Activated CD8-positive, alpha-beta memory T cell treated with anti-CD3 and anti-CD28 coated beads, Interleukin-2, amount 10 ng/mL, durations not matched to agents 7 days and 5 days (primary cell): ENCODE measurements at places on chromosomes 12 and 14. TPM values are rescaled to one million over a fixed set of nuclear protein-coding genes. Genes with fewer than 3 reads are reported as not detected.
A peak's percentile ranks its signal among the peaks of the same experiment; 100 is the strongest.

Gene RARG
- 29.4 TPM for total RNA-seq

Gene CSRP2
- 1.2 TPM for total RNA-seq

Gene METTL17
- 111 TPM for total RNA-seq

Gene PDZRN4
- total RNA-seq, result not detected

Gene PTCSC3
- total RNA-seq, result not detected

Gene FOXG1
- total RNA-seq, result not detected

Gene ATF7
- total RNA-seq, result 24.6 TPM

Gene GDF3
- total RNA-seq, result not detected

Gene SLC38A4
- total RNA-seq, result not detected

Gene ANO2
- not detected for total RNA-seq

Gene KRAS
- 33.7 TPM for total RNA-seq

Gene RHEBL1
- total RNA-seq, result 14.9 TPM

Gene CD9
- 3.8 TPM for total RNA-seq

Gene ATP2A2
- total RNA-seq, result 144 TPM

Gene CCDC196
- total RNA-seq, result not detected

GRCh38 chr12:96981911-96982310 lies 74.9 kb downstream of the NEDD1 start:
- peaks cover 25% of the 10 kb centered on the region for H3K27me3 ChIP-seq
- no peak overlapping the region for H3K4me3 ChIP-seq
- H3K4me1 ChIP-seq, result peaks cover 5% of the 10 kb centered on the region
- no peak for DNase-seq
- H3K36me3 ChIP-seq, result no peaks in the 10 kb centered on the region
- no peak overlapping the region for H3K27ac ChIP-seq

- H3K4me1 ChIP-seq, result no peaks in the 10 kb centered on the region
- peak; percentile 63 for DNase-seq
Observed at GRCh38 chr14:95774265-95775160, 60.6 kb upstream of the TCL1A start.

- no peak for DNase-seq
- H3K27me3 ChIP-seq, result no peaks in the 10 kb centered on the region
- no peaks in the 10 kb centered on the region for H3K4me1 ChIP-seq
- no peak overlapping the region for H3K4me3 ChIP-seq
- no peak overlapping the region for H3K27ac ChIP-seq
Observed at GRCh38 chr14:27078191-27078590, 480.4 kb upstream of the NOVA1 start.

GRCh38 chr14:64221391-64222003 lies 72.7 kb downstream of the ESR2 start:
- DNase-seq, result no peak
- H3K4me1 ChIP-seq, result peaks cover 5% of the 10 kb centered on the region
- H3K4me3 ChIP-seq, result no peak overlapping the region
- peaks cover 26% of the 10 kb centered on the region for H3K36me3 ChIP-seq

DNA sequence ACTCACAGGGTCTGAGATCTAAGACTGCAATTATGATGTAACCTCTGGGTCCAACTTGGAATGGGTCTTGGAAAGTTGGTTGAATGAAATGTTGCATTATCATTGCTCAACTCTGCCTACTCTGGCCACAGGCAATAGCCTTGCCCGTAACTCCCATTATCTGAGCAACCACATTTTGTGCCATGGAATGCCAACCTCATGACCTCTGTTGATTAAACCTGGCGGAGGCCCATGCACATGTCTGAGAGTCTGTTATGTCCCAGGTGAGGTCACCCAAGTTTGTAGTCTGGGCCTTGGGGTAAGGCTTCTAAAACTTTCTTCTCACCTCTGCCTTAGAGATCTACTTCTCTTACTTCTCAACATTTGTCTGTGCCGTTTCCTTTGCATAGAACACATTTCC lies 140.9 kb downstream of the TBX5 start:
- no peak overlapping the region for H3K27ac ChIP-seq
- H3K36me3 ChIP-seq, result no peaks in the 10 kb centered on the region
- no peak for DNase-seq
- no peaks in the 10 kb centered on the region for H3K27me3 ChIP-seq
- H3K4me3 ChIP-seq, result no peak overlapping the region

- H3K27me3 ChIP-seq, result no peaks in the 10 kb centered on the region
- H3K36me3 ChIP-seq, result no peaks in the 10 kb centered on the region
- H3K4me1 ChIP-seq, result no peaks in the 10 kb centered on the region
- H3K4me3 ChIP-seq, result no peak overlapping the region
- no peak for DNase-seq
Observed at GRCh38 chr14:29735459-29735858, 192.2 kb downstream of the PRKD1 start.

DNA sequence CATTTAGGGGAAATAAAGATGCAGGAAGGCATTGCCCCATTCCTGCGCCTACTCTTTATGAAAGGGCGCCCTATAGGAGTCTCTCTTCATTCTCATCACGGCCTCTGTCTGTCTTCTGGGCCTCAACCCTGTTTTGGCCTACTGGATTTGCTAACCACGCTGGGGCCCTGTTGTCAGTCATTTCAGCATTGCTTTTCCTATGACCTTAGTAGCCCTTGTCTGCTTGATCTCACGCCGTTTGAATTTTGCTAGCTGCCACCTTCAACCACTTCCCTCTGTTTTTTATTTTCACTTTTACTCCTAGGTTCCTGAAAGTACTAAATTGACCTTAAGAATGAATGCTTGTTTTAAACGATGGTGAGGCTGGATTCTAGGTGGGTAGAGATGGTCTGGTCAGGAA lies 139.0 kb downstream of the SYNE2 start:
- H3K36me3 ChIP-seq, result peaks cover 28% of the 10 kb centered on the region
- peaks cover 16% of the 10 kb centered on the region for H3K4me1 ChIP-seq
- no peak overlapping the region for H3K4me3 ChIP-seq
- no peaks in the 10 kb centered on the region for H3K27me3 ChIP-seq
- peak overlapping the region; percentile 74 for H3K27ac ChIP-seq

- peaks cover 48% of the 10 kb centered on the region for H3K27me3 ChIP-seq
- no peak for DNase-seq
- H3K27ac ChIP-seq, result no peak overlapping the region
- peaks cover 25% of the 10 kb centered on the region for H3K4me1 ChIP-seq
- no peaks in the 10 kb centered on the region for H3K36me3 ChIP-seq
Observed at GRCh38 chr12:52350786-52351185, 16.5 kb downstream of the KRT85 start.

GRCh38 chr14:75391953-75392352 lies 35.9 kb upstream of the JDP2 start:
- no peaks in the 10 kb centered on the region for H3K4me1 ChIP-seq
- no peak for DNase-seq
- H3K27me3 ChIP-seq, result peaks cover 23% of the 10 kb centered on the region
- H3K36me3 ChIP-seq, result no peaks in the 10 kb centered on the region
- H3K27ac ChIP-seq, result no peak overlapping the region

DNA sequence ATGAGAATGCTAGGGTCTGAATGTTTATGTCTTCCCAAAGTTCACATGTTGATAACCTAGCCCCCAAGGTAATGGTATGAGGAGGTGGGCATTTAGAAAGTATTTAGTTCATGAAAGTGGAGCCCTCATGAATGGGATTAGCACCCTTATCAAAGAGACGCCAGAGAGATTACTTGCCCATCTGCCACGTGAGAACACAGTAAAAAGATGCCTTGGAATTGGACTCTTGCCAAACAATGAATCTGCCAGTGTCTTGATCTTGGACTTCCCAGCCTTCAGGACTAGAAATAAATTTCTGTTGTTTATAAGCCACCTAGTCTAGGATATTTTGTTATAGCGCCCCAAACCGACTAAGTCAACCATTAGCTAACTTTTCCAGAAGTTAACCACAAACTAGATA lies 92.0 kb upstream of the SLC38A4 start:
- no peak overlapping the region for H3K4me3 ChIP-seq
- H3K36me3 ChIP-seq, result no peaks in the 10 kb centered on the region
- no peak for DNase-seq
- no peaks in the 10 kb centered on the region for H3K4me1 ChIP-seq
- H3K27me3 ChIP-seq, result peaks cover 4% of the 10 kb centered on the region

DNA sequence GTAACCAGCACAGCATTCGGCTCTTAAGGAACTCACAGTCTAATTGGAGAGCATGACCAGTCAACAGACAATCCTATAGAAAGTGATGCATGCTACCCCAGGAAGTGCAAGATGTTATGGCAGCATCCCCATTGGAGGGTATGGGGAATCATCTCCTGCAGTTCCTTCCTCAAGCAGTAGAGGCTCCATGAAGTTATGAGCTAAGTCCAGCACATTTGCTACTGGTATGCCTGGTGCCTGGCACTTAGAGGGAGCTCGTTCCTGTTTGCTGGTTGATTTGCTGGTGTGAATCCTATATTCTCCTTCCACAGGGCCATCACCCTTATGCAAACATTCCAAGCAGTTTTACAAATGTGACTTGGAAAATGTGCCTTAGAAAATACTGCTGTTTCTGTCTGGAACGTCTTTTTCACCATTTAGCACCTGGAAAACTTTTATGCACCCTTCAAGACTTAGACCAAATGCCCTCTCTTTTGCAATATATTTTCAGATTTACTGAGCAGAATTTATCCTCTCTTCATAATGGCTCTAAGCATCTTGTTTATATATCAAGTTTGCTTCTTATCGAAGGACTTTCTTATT lies 136.1 kb upstream of the WSCD2 start:
- no peak for DNase-seq
- no peak overlapping the region for H3K4me3 ChIP-seq
- peaks cover 29% of the 10 kb centered on the region for H3K27me3 ChIP-seq
- no peak overlapping the region for H3K27ac ChIP-seq

DNA sequence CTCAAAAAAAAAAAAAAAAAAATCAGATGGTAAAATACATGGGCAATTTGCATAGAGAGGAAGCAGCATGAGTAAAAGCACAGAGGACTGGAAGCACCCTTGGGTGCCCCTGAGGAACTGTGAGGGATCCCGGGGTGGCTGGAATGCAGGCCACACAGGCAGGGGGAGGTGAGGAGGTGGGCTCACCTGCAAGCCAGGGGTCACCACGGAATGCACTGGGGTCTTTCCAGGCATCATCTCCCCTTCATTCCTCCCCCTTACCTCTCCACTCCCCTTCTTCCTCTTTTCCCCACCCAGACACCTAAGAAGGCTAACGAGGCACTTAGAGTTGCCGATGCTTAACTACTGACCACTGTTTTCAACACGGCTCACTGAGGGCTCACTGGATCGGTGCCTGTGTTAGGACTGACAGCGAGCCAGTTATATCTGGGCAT lies 14.4 kb upstream of the HIP1R start:
- peaks cover 10% of the 10 kb centered on the region for H3K27me3 ChIP-seq
- H3K27ac ChIP-seq, result no peak overlapping the region
- H3K4me3 ChIP-seq, result no peak overlapping the region
- H3K36me3 ChIP-seq, result no peaks in the 10 kb centered on the region
- no peak for DNase-seq

- no peak for DNase-seq
- peaks cover 22% of the 10 kb centered on the region for H3K36me3 ChIP-seq
- H3K4me1 ChIP-seq, result peaks cover 51% of the 10 kb centered on the region
- peak overlapping the region; percentile 56 for H3K27ac ChIP-seq
- H3K4me3 ChIP-seq, result no peak overlapping the region
Observed at GRCh38 chr12:9345171-9345570, 137.0 kb upstream of the PZP start.

GRCh38 chr14:101932673-101933072 lies 31.7 kb upstream of the DYNC1H1 start:
- no peak for DNase-seq
- no peak overlapping the region for H3K4me3 ChIP-seq
- peaks cover 7% of the 10 kb centered on the region for H3K36me3 ChIP-seq
- H3K27me3 ChIP-seq, result no peaks in the 10 kb centered on the region

- peaks cover 2% of the 10 kb centered on the region for H3K27me3 ChIP-seq
- H3K4me1 ChIP-seq, result no peaks in the 10 kb centered on the region
- H3K4me3 ChIP-seq, result no peak overlapping the region
- no peaks in the 10 kb centered on the region for H3K36me3 ChIP-seq
- no peak overlapping the region for H3K27ac ChIP-seq
- no peak for DNase-seq
Observed at GRCh38 chr14:44767646-44768173, 194.0 kb downstream of the KLHL28 start.

DNA sequence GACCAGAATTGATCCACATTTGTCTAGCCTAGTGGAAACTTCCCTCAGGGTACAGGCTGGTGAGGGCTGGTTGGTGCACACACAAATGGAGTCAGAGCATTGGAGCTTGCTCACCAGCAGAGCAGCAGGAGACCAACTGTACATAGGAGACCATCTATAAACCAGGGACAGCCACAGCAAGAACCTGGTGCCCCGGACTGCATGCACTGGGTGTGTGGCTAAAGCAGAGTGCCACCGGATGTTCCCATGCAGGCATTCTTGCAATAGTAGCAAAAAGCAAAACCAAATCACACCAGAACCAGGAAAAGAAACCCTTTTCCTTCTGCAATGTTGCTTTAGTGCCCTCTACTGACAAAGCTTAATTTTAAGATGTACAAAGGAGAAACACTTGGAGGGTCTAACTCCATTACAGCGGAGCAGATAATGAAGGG lies 136.4 kb downstream of the MDGA2 start:
- no peak for DNase-seq
- H3K36me3 ChIP-seq, result no peaks in the 10 kb centered on the region
- no peak overlapping the region for H3K4me3 ChIP-seq

- no peak overlapping the region for H3K4me3 ChIP-seq
- no peak for DNase-seq
- H3K36me3 ChIP-seq, result peaks cover 18% of the 10 kb centered on the region
- no peaks in the 10 kb centered on the region for H3K27me3 ChIP-seq
- no peak overlapping the region for H3K27ac ChIP-seq
Observed at GRCh38 chr14:102727336-102728095, 49.7 kb upstream of the TRAF3 start.

DNA sequence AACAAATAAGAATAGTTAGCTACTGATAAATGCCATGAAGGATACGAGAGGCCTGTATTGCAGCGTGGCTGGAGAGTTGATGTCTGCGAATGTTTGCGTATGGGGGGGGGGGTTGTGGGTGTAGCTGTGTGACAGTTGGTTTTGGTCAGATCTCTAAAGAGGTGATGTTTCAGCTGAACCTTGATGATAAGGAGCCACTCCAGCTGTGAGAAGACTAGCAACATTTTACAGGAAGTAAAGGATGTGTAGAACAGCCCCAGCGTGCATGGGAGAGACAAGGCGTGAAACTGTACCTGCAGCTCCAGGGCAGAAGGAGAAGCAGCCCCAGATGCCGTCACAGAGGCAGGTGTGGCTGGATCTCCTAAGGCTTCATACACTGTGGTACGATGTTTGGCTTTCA lies 416.9 kb downstream of the TMEM132D start:
- H3K4me1 ChIP-seq, result no peaks in the 10 kb centered on the region
- no peak overlapping the region for H3K27ac ChIP-seq
- no peak overlapping the region for H3K4me3 ChIP-seq
- H3K36me3 ChIP-seq, result no peaks in the 10 kb centered on the region

- H3K4me1 ChIP-seq, result peaks cover 42% of the 10 kb centered on the region
- no peaks in the 10 kb centered on the region for H3K27me3 ChIP-seq
- peaks cover 4% of the 10 kb centered on the region for H3K36me3 ChIP-seq
- no peak for DNase-seq
- H3K4me3 ChIP-seq, result no peak overlapping the region
Observed at GRCh38 chr14:35394326-35395013, 10.1 kb downstream of the NFKBIA start.

DNA sequence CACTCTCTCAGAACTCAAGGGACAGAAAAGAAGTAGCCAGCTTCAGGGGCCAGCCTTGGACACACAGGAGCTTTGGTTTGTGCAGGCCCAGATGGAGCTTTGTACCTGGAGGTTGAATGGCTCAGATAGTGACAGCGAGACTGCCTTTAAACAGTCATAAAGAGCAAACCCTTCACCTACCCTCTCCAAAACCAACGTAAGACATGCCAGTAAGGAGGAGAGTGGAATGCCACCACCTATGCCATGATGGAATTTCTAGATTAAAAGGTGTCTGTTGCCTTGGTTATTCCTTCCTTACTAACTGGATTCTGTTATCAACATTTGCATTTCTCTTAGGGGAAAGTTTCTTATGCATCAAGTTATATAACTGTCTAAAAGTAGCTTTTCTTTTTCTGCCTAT lies 98.1 kb downstream of the EML1 start:
- peaks cover 24% of the 10 kb centered on the region for H3K27me3 ChIP-seq
- H3K27ac ChIP-seq, result no peak overlapping the region
- no peaks in the 10 kb centered on the region for H3K36me3 ChIP-seq
- DNase-seq, result no peak
